ENCODE measurements at places on chromosomes 3 and 15. TPM values are rescaled to one million over a fixed set of nuclear protein-coding genes. Genes with fewer than 3 reads are reported as not detected.

- no peak for DNase-seq
Measured at GRCh38 chr3:124768812-124769211, 38.6 kb downstream of the UMPS start.

- DNase-seq = no peak
Measured at GRCh38 chr3:43181202-43181821, 75.4 kb upstream of the POMGNT2 start.

DNA sequence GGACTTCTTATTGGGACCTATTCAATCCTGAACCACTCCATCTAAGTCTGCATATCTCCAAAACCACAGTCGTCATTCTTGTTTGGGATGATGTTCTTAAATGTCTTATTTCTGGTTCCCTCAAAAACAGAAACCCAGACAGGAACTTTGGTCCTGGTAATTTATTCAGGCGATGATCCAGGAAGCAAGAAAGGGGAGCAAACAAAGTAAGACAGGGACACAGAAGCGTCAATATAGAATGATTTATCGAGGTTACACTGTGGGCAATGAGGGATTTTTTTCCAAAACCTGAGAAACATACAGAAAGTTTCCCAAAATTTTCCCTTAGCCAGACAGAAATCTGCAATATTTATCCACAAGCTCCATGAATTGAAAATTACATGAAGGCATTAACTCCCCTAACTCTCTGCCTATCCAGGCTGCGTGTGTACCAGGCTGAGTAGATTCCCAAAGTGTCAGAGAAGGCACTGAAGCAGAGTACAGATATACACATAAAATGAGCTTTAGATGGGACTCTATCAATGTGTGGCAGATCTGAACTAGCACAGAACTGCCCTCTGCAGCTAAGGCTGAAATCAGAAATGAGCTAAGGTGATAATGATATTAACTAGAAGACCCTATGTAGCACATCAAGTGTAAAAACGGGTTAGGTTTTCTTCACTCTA lies 43.2 kb downstream of the TP63 start:
- no peak for DNase-seq

DNA sequence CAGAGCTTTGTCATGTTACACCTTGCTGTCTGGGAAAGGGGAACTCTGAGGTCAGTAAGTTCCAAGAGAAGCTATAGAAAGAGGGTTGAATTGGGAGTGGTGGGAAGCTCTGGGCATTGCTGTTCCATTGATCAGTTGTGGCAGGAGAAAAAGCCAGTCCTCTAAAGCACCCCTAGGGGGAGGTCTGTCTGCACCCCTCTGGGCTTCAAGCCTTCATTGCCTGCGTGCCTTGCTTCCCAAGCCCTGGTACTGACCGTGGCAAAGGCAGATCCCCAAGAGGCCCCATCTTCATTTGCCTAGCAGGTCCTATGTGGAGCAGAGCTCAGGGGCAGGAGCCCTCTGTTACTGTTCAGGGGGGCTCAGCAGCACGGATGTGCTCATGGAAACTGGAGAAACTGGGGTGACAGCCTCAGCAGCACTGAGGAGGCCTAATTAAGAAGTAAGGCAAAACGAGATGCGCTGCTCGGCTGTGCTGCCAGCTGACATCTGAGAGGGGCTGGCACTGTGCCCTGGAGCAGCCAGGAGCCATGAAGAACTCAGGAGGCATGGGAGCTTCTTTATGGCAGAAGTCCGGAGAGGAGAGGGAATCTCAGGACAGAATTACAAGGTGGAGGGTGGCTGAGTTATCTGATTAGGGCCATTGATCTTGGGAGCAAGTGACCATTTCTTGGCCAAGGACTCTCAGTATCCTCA lies 270.9 kb downstream of the RPLP1 start:
- no peak for DNase-seq

DNA sequence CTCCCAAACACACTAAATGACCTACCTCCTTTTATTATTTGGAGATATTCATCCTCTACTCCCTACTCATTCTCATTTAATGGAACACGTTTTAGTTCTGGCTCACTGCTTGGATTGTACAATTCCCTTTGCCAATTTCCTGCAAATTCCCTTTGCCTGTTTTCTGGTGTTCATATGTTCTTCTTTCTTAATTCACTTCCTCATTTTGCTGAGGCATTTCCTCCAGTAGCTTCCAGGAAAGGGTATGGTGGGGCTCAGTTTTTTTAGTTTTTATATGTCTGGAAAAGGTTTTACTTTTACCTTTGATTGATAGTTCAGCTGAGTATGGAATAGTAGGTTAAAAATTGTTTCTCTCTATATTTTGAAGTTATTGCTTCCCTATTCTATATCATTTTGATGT lies 143.6 kb upstream of the GOLIM4 start:
- DNase-seq = no peak

The PPARG gene
- total RNA-seq = 9.5 TPM

Data from lower leg skin (tissue), 4 donors.